ENCODE measurements at places on chromosomes 1 and 21.

GRCh38 chr21:29501451-29501850, 202.7 kb downstream of the BACH1 start:
- DNase-seq, result no peak

DNA sequence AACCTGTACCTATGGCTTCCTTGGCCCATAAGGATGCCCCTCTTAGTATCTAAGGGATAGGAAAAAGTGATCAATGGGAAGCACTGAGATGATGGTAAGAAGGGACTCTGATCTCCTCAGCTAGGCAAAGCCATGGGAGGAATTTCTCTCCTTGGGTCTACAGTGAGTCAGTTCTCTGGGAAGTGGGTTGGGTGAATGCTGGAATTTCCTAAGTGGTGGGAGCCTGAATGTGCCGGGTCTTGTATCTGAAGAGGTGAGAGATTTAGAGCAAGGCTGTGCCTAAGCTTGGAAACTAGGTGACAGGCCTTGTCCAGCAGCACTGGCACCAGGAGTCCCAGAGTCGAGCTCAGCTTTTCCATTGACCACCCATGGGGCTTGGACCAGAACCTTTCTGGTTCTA, 96.3 kb upstream of the SLC2A1 start:
- DNase-seq, result no peak

DNA sequence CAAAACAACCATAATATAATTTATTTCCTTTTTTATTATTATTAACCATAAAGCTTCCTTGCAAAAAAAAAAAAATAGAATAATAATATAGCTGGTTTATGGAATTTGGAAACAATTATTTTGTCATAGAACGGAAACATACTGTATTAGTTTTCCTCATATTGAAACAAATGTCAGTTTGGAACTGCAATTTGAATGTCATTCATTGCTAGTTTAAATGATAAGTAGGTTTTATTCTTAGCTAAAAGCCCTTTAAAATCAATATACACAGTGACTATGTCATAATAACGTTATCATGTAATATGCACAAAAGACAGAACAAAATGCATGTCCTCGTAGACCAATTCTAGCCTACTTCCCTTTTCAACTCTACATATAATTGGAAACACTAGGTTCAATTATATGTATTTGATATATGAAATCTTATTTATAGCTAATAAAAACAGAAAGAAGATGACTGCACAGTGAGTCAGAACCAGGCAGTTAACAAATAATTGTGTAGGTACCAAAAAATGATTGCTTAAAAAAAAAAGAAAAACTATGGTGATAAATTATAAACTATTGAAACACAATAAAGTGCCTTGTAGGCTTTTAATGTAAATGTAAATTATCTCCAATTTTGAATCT, 85.2 kb upstream of the EXO1 start:
- DNase-seq, result no peak

- no peak for DNase-seq
Observed at GRCh38 chr1:11286735-11287410, 13.9 kb downstream of the UBIAD1 start.

DNA sequence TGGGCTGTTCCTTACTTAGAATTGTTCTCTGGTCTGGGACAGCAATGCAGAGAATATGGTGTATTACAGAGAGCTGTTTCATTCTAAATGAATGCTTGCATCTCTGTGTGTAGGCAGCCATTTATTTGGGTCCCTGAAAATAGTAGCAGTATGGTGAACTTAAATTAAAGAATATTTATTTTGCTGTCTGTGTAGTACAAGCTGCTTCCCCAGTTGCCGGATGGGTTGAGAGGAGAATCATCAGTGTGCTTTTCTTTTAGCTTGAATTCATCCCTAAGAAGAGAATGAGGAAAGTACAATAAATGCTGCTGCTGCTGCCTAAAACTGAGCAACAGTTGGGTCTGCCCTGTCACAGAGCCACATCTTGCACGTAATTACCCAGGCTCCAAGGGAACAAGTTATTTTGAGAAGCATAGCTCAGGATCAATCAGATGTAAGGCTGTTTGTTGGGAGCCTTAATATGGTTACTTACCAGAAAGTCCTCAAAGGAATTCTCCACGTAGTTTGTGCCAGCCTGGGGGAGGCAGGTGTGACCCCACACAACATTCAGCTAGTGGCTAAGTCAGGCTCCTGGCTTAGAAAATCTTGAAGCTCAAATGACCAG, 16.6 kb downstream of the ACTN2 start:
- no peak for DNase-seq

DNA sequence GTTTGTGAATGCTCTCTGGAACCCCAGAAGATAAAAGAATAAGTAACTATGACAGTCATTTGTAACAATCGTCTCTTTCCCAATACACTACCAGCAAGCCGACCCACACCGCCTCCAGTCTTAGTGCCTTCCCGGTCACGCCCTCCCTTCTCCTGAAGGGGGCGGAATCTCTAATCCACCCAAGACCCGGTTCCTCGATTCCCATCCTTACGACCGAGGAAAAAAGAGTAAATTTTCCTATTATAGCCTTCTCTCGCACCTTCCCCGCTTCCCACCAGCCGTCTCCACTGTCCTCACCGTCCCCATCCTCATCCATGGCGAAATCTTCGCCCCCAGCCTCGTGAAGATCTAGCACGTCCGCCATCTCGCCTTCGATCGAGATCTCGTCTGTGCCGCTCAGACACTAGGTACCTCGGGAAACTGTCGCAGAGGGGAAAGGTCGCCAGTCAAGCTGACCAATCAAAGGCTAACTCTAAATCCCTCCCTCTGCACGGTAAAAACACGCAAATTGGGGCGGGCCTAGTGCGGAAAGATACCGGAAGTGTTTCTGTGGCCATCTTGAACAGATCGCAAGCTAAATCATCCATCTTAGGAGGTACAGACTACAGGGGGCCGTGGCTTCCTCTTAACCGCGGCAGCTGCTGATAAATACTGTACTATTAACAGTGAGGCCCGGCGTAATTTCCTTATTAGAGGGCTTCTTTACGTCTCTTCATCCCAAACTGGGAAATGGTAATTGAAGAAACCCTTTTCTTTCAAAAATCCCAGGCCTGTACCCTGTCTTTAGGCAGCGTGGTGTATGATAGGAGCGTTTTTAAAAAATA, at the start of gene RBM8A:
Gene RBM8A (minus strand): TSS at position 422 of the 824 bp plus-strand sequence. CDS start 58 bp downstream, at position 364.
- DNase-seq, result peak; percentile 97

DNA sequence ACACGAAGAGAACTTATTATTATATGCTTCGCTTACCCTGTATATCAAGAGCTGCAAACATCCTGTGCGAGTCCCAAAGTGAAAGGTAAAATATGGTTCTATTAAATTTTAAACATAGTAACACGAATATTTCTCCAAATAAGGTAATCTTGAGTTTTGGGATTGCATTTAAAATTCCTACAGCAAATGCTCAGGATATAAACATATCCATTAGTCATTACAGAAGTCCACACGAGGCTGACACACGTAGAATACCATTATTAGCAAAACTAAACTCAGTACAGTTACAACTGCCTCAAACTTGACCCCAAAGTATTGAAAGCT, 282 bp upstream of the LYPLAL1 start:
- no peak for DNase-seq

GRCh38 chr1:177082855-177083693, 81.4 kb downstream of the ASTN1 start:
- DNase-seq, result no peak

DNA sequence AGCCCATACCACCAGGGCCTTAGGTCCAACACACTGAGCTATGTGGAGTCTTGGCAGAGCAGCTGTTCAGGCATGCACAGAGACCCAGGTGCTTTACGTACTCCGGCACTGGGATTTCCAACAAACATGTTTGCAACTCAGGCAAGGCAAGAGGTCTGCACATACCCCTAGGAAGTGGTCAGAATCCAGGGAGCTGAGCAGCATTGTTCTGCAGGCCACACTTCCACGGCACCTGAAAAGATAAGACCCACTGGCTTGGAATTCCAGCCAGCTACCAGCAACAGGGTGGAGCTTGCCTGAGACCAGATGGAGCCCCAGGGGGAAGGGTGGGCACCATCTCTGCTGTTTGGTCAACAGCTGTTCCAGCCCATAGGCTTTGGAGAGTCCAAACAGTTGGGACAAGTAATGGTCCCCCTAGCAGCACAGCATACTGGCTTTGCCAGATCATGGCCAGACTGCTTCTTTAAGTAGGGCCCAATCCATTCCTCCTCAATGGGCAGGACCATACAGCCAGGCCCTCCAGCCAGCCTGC, 51.7 kb upstream of the LRRC8B start:
- no peak for DNase-seq

GRCh38 chr1:95832370-95832769, 598.4 kb downstream of the RWDD3 start:
- DNase-seq, result no peak

DNA sequence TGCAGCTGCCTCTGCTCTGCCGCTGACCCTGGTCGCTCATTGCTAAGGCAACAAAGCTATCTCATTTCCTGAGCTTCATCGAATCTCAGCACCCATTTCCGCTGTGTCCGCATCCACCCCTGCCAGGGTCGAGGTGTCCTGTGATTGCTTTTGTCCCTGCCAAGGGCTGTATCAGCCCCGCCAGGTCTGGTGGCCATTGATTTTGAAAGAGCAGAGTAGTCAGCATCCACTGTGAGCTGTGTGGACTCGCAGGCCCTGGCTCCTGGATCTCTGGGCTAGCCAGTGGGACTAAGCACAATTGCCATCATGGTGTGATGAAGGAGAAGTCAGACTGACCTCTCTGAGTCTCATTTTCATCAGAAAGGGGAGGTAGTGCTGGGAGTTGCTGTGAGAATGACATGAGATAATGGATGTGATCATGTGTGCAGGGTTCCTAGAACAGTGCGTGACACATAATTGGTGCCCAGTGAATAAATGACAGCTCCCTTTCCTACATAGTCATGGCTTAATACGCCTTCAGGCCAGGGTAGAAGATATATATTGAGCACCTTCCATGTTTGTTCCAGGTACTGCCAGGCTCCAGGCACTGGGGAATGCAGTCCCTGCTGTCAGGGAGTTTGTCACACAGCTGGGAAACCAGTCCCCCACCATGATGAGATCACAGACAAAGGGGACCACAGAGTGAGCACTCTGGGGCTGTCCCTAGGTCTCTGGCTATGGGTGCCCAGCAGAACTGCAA, 32.1 kb downstream of the NAV1 start:
- DNase-seq, result no peak

GRCh38 chr1:100265562-100265930, 470 bp upstream of the RTCA start:
- no peak for DNase-seq

DNA sequence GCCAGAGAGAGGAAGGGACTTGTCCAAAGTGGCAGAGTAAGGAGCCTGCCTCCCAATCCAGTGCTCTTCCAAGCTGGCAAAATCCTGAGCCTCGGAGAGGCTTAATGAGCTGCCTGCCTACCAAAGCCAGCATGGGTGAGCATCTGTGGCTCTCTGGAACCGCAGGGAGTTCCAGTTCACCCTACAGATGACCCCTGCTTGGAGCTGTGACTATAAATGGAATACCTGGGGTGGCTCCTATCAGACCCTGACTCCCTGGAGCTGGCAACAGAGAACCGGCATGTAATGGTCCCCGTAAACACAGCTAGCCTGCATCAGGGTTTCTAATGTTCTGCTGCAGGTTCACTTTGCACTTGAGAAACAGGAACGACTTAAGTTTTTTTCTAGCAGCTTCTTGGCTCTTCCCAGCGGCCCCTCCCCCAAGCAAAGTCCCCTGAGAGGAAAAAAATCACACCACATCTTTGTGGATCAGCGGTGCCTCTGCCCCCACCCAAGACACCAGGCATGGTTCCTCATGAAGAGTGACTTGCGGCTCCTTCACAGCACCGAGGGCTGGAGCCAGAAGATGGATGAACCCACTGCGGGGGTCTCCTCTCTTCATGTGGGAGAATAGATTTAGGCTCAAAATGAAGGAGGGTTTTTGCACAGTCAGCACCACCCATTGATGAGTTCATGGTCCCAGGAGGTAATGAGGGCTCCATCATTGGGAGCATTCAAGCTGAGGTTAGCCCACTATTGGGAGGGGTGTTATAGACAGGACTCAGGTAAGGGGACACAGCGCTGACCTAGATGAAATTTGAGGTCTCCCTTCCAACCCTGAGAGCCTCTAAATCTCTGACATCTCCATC, 79.0 kb downstream of the SYT2 start:
- no peak for DNase-seq

DNA sequence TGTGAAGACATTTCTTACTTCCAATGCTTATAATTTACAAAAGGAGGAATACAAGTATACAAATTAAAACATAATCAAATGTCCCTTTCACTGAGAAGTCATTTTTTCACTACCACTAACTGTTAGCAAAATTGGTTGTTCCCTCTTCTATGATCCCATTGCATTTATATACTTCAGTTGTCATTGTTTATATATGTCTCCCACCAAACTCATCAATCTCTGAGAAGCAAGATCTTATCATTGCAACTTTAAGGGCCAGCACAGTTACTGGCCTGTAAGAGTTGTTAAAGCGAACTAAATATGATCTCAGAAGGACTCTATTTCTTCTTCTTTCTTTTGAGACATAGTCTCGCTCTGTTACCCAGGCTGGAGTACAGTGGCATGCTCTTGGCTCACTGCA, 223.3 kb upstream of the DMRTA2 start:
- DNase-seq, result no peak

DNA sequence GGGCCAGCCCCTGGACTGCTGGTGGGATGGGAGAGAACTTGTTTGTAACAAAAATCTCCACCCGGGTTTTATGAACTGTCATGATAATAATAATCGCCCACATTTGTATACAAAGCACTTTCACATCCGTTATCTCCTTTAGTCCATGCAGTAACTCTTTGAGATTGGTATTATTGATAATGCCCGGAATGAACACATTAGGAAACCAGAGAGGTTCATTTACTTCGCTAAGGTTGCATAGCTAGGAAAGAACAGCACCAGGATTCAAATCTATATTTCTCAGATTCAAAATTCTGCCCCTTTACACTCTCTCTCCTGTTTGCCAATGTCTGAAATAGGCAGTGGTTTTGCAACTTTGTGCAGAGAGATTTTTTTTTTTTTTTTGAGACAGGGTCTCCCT, 131.4 kb downstream of the FOXD2 start:
- DNase-seq, result no peak

GRCh38 chr1:41239988-41240610, 2.0 kb downstream of the SCMH1 start:
- DNase-seq, result peak; percentile 24

DNA sequence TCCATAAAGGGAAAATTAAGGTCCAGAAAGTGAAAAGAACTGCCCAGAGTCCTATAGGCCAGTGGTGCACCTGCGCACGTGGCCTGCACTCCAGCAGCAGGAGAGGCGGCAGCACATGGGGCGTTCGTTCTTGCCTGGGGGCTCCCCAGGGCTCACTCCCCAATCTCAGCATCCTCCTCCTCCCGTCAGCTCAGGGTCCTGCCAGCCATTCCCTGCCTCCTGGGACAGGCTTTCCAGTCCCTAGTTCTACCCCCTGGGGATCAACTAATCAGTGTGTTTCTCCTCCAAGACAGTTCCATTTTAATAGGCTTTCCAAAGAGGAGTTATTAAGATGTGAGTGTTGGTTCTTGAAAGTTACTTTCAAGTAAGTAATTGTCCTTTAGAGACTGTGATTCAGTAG, 1.2 kb upstream of the A3GALT2 start:
- no peak for DNase-seq

- no peak for DNase-seq
Observed at GRCh38 chr1:84883286-84883685, 9.7 kb downstream of the LPAR3 start.

- no peak for DNase-seq
Observed at GRCh38 chr1:204188959-204189639, 7.2 kb downstream of the KISS1 start.
